ENCODE measurements at places on chromosomes 6 and 20. TPM values are rescaled to one million over a fixed set of nuclear protein-coding genes. Genes with fewer than 3 reads are reported as not detected.

DNA sequence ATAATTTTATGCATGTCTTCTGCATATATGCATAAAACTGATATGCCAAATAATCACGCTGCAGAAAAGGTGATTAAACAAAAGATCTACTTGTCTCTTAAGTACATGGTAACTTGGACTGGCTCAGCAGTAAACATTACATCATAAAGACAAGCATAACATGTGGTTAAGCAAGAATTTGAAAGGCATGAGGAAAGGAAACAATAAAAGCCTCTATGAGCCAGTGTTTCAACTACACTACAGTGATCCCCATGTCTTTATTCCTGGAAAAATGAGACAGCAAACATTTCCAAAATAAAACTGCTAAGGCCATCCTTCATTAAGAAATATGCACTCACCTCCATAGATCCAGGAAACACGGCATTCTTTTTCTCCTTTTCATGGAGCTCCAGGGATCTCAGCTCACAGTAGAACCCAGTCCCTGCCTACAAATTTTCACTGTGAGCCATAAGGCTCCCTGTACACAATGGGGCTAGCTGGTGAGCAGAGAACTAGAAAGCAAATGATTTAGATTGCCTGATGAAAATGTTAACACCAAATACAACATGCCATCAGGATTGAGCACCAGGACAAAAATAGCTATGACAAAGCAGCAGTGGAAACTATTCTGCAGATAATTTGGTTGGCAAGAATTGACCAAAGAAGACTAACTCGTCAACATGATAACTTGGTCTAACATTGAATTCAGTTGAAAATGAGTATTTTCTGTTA lies 156.1 kb downstream of the COL21A1 start:
- DNase-seq, result no peak

- peak; percentile 16 for DNase-seq
These were observed 202.5 kb upstream of the GMDS start for GRCh38 chr6:2447931-2448330.

DNA sequence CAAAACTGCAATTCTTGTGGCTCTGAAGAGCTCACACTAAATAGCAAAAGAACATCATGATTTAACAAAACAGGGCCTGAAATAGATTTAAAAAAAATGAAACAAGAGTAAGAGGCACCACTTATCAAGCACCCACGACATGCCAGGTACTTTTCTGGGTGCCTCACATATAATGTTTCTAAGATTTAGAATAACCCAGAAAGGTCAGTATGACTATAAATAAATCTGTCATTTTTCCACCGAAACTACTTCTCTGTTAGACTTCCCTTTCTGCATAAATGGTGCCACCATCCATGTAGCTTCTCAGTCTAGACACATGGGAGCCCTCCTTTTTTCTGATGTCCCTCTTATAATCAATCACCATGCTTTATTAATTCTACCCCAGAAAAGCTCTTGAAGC lies 652.4 kb upstream of the CHD6 start:
- DNase-seq, result no peak

Gene PDYN
- total RNA-seq, result not detected

Gene OXT
- total RNA-seq, result not detected

Gene CLDN20
- not detected for total RNA-seq

Gene TFAP2D
- total RNA-seq, result not detected

All from G401 (cell line).